ENCODE measurements at places on chromosomes 7 and 10.
A peak's percentile ranks its signal among the peaks of the same experiment; 100 is the strongest.

GRCh38 chr10:774661-775244 lies 85.3 kb upstream of the DIP2C start:
- no peak for DNase-seq

- DNase-seq = no peak
Observed at GRCh38 chr10:78672918-78673317, 395.8 kb upstream of the ZMIZ1 start.

GRCh38 chr7:35695987-35696386 lies 1.1 kb upstream of the HERPUD2 start:
- no peak for DNase-seq

DNA sequence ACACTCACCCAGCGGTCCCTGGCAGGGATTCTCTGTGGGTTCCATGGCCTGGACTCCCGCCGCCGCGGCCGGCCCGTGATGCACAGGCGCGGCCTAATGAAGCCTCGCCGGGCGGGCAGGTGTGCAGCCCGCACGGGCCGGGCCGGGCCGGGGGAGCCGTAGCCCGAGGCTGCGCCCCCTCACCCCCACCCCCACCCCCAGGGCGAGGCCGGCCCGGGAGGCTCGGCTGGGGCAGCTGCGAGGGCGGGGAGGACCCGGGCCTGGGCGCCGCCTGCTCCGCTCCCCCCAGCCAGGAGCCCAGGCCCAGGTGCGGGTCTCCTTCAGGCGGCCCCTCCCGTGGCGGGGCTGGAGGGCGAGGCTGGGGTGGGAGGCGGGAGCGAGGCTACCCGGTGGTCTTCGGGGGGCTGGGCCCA lies at the start of gene NOBOX:
Gene NOBOX, minus strand, starts transcription at position 45 of the 413 bp plus-strand sequence.
- no peak for DNase-seq

GRCh38 chr10:131760416-131761166 lies 140.2 kb upstream of the PPP2R2D start:
- peak; percentile 34 for DNase-seq

GRCh38 chr7:99389772-99390171 lies 15.2 kb downstream of the ARPC1B start:
- DNase-seq = no peak

DNA sequence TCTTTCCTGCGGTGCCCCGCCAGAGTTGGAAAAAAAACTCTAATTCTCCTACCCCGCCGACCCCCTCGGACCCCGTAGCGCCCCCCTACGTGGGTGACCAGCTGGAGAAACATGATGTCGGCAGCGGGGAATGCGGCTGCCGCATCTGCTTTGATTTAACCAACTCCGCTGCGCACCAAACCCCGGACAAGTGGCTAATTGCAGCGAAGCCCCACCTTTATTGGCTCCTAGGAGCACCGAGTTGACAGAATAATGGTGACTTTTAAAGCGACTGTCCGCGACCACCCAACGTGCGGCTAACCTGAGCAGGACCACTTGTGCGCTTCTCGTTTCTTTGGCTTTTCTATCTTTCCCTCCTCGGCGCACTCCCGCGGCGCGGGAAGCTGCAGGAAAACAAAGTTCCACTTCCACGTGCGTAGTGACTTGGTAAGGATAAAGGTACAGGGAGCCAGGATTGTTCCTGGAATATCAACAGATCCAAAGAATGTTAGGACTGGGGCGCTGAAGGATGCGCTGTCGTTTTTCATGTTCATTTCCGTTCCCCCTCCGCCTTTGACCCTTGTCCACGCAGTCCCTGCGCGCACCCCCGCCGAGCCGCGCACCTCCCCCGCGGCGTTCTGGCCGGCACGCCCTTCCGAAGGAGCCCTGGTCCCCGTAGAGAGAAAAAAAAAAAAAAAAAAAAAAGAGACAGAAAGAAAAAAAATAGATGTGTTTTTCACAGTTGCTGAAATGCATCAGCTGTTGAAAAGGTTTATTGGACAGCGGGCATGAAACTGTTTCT lies 1.4 kb downstream of the WNT16 start:
- DNase-seq = no peak

Measured in NCI-H510A (cell line).